Stimulated activated CD4-positive, alpha-beta T cell treated with anti-CD3 and anti-CD28 coated beads, TNF-alpha, amount 100 ng/mL, for 48 hours (primary cell): ENCODE measurements at places on chromosomes 16 and 17.

- DNase-seq: no peak
Observed at GRCh38 chr17:2405247-2405926, 4.5 kb upstream of the MNT start.

- no peak for DNase-seq
Observed at GRCh38 chr16:28597692-28598261, 927 bp upstream of the SULT1A2 start.

DNA sequence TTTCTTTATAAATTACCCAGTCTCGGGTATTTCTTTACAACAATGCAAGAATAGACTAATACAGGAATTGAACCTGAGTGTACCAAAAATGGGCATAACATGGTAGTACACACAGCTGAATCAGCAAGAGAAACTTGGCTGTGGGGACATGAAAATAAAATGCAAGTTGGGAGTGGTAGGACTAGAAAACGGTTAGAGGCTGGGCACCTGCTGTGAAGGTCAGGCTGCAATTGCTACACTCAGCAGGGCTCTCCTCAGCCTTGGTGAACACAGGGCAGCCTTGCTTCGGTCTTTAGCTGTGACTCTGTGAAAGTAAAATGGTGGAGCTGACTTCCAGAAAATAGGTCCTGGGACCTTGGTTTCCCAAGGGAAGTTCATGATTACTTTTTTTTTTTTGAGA lies 45.6 kb downstream of the CNGB1 start:
- DNase-seq: no peak

DNA sequence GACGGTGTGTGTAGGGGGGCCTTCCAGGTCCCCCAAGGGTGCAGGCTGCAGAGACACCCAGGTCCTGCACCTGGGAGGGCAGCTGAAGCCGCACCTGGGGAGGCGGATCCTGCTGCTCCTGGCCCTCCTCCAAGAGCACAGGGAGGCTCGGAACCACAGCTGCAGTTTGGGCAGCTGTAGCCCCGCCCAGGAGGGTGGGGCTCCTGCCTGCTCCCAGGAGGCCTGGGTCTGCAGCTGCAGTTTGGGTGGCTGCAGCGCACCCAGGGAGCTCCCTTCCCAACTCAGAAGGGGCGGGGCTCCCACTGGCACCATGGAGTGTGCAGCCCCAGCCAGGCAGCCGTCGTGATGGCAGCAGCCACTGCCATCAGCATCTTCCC lies 69.4 kb upstream of the NKD1 start:
- no peak for DNase-seq

- DNase-seq: no peak
Observed at GRCh38 chr16:89693289-89693731, 6.8 kb downstream of the CDK10 start.

DNA sequence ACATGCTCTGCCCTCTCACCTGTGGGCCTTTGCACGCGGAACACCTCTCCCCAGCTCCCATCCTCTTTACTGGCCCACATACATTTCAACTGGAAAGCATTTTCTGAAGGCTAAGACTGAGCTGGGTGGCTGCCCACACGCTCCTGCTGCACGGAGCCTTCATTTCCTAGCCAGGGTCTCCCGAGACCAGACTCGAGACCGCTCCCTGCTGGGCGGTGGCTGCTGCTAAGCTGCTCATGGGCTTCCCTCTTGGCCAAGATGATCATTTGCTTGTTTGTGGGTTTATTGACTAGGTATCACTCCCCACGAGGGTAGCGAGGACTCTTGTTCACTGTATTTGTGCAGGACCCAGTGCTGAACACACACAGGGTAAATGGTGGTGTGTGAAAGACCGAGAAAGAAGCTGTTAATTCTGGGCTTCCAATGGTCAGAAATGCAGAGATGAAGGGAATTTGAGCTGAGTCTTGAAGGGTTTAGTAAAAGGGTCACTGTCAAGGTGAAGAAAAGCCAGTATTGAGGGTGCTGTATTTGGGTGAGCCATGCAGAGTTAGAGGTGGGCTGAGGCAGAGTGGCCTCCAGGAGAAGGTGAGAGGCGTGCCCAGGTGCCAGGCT lies 907 bp downstream of the TRAPPC2L start:
- peak; percentile 66 for DNase-seq

DNA sequence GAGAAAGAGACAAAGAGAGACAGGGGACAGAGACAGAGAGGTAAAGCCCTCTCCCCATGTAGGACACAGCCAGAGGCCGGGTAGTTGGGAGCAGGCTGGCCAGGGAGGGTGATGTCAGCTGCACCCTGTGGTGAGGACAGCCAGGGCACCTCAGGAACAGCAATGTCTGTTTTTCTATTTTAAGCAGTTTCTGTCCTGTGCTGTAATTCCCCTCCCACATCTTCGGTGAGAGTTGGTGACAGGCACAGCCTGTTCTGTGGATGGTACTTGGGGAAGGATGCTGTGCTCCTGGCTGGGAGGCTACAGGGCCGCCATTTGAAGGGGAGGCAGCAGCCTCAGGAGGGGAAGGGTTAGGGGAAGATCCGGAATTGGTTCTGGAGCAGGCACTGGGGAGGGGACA lies 163.5 kb downstream of the SDK2 start:
- DNase-seq: no peak

GRCh38 chr16:2905988-2906387 lies 5.7 kb upstream of the FLYWCH1 start:
- no peak for DNase-seq

DNA sequence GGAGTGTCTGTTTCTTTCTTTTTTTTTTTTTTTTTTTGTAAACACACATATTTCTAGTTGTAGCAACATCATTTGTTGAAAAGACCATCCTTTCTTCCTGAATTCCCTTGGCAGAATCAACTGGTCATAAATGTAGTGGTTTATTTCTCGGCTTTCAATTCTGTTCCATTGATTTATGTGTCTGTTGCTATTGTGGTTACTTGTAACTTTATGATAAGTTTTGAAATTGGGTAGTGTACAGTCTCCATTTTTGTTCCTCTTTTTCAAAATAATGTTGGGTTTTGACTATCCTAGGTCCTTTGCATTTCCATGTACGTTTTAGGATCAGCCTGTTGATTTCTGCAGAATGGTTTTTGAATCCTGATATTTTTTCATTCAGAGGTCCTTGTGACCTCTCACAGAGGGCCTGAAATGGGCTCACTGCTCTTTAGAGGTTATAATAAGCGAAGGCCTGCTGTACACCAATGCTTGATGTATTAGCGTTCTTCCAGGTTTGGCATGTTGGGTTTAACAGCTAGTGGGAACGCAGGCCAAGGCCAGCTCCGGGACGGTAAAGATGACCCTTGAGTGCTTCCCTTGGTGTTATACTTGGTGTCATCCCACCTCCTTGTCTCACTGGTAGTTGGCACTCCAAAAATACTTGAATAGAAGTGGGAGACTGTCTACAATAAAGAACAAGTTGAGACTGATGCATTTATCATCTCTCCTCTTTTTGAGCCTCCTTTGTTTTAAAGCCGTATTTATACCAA lies 43.8 kb downstream of the ZNRF1 start:
- no peak for DNase-seq

GRCh38 chr17:45940293-45940692 lies 45.9 kb downstream of the MAPT start:
- no peak for DNase-seq

DNA sequence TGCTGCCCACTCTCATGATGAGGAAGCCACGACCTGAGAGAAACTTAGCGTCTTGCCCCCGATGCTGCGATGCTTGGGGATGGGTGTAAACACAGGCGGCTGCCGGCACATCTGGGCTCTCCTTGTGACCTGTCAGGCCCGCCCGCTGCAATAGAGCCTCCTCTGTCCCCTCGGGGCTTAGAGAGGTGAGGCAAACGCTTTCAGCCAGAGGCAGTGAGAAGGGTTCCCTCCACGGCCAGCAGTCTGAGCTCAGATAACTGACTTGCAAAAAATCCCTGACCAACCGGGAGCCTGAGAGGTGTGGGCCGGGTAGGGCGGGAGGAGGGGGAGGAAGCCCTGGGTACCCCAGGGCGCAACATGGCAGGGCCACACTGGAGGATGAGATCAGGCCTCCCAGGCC lies 260.6 kb downstream of the C16orf95 start:
- DNase-seq: no peak

GRCh38 chr17:57441270-57441600 lies 184.9 kb downstream of the MSI2 start:
- DNase-seq: no peak

GRCh38 chr17:21127509-21128077 lies 829 bp downstream of the DHRS7B start:
- DNase-seq: no peak

DNA sequence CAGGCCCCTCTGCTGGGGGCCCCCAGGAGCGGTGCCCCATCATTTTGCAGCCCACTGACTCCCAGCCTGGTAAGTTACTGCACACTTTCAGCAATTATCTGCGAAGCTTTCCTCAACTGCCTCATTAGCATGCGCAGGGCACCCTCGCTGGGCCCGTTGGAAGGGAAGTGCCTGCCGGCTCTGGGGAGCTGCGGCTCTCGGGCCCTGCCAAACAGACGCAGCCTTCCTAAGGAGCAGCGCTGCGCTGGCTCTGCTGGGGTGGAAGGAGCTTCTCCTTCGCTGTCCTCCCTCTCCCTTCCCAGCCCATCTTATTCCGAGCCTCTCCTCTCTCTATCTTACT lies 71.0 kb downstream of the RBBP6 start:
- DNase-seq: no peak

GRCh38 chr16:65113441-65113840 lies 8.4 kb downstream of the CDH11 start:
- no peak for DNase-seq

- DNase-seq: no peak
Observed at GRCh38 chr16:31185339-31185738, 5.4 kb downstream of the FUS start.

GRCh38 chr17:50573866-50574611 lies 13.5 kb downstream of the CACNA1G start:
- DNase-seq: no peak
